ENCODE measurements at places on chromosomes 1 and 21. TPM values are rescaled to one million over a fixed set of nuclear protein-coding genes. Genes with fewer than 3 reads are reported as not detected.

DNA sequence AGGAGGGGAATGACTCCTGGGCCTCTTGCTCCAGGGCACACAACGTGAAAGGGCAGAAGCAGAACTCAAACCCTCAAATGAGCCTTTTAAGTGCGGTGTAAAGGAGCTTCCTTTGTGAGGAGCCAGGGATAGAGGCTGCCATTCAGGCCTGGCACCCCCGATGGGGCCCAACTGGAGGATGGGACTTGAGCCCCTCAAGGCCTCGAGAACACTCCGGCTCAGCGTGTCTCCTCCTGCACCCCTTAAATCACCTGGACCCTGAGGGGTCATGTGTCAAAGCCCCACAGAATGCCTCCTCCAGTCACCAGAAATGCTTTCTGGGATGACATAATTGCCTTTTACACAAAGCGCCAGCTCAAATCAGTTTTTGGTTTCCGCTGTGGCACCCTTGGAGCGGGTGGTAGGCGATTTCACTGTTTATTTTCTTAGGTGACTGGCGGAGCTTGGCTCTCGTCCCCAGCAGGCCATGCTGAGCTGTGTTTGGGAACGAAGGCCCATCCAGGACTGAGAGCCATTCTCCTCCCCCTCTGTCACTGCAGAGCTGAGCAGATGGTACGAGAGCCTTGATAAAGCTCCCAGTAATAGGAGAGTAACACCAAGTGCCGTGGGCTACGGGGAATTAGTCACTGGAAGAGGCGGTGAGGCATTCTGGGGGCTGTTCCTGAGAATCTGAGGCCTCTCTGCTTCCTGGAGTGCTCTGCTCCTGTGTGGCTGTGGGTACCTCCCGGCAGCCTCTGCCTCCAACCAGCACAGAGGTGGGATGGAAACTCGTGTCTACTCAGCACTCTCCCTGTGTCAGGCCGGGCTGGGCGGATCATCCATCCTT is 163.0 kb downstream of the GRIK3 start:
- no peak for DNase-seq

GRCh38 chr1:152451254-152451653 is 37.2 kb upstream of the CRNN start:
- DNase-seq = no peak

GRCh38 chr1:27360159-27361043 is 6.4 kb downstream of the MAP3K6 start:
- DNase-seq = no peak

- DNase-seq = no peak
Measured at GRCh38 chr21:23217597-23217996, 2219.4 kb downstream of the NCAM2 start.

- no peak for DNase-seq
Measured at GRCh38 chr1:197463142-197463541, 195.1 kb downstream of the CRB1 start.

- DNase-seq = no peak
Measured at GRCh38 chr1:15848929-15849774, 1.6 kb downstream of the SPEN start.

DNA sequence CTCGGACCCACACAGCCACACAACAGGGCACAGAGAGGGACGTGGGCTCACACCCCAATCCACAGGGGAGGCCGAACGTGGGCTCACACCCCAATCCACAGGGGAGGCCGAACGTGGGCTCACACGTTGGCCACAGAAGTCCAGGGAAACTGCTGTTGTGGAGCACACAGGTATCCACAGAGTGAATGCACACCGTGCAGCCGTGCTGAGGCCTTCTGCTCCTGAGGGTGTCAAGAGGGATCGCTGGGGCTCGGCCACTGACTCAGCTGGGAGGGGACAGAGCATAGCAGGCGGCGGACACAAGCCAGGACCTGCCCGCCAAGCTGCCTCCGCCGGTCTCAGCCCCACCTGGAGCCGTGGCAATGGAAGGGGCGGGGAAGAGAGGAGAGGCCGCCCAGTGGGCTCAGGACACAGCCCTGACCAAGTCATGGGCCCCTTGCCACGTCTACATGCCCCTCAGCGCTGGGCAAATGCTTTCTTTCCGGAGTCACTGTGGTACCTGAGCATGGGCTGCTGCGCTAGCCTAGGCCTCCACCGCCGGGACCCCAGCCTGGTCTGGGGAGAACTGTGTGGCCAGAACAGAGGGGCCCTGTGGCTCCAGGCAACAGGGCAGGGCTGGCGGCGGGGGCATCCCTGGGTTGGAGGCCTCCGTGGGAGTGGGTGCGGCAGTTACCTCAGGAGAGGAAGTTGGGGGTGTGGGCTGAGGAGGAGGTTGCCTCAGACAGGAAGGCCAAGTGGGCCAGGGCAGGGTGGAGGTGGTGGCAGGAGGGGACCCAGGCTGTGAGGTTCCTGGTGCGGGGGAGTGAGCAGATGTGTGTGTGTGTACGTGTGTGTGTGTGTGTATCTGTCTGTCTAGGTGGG is 1.2 kb downstream of the SYTL1 start:
- DNase-seq = no peak

GRCh38 chr1:151854658-151855057 is 1.1 kb upstream of the THEM5 start:
- DNase-seq = no peak

GRCh38 chr1:53462193-53462592 is 3.0 kb downstream of the DMRTB1 start:
- no peak for DNase-seq

DNA sequence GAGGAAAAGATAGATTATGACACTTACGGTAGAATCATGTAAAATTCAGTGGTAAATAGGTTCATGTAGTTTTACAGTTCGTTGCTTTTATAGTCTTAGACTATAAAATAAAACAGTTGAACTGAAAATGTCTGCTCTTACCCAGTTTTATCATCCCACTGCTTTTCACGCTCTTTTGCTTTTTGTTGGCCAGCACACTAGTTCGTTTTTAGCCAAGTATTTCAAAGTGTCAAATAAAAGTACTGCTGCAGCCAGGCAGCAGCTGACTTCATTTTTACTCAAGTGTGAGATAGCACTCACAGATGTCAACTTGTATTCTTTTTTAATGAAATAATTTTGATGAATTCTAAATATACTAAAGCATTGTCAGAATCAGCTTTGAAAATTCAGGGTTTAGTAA is 18.5 kb upstream of the BTG3 start:
- DNase-seq = no peak

GRCh38 chr1:161739865-161740566 is 9.6 kb upstream of the DUSP12 start:
- no peak for DNase-seq

DNA sequence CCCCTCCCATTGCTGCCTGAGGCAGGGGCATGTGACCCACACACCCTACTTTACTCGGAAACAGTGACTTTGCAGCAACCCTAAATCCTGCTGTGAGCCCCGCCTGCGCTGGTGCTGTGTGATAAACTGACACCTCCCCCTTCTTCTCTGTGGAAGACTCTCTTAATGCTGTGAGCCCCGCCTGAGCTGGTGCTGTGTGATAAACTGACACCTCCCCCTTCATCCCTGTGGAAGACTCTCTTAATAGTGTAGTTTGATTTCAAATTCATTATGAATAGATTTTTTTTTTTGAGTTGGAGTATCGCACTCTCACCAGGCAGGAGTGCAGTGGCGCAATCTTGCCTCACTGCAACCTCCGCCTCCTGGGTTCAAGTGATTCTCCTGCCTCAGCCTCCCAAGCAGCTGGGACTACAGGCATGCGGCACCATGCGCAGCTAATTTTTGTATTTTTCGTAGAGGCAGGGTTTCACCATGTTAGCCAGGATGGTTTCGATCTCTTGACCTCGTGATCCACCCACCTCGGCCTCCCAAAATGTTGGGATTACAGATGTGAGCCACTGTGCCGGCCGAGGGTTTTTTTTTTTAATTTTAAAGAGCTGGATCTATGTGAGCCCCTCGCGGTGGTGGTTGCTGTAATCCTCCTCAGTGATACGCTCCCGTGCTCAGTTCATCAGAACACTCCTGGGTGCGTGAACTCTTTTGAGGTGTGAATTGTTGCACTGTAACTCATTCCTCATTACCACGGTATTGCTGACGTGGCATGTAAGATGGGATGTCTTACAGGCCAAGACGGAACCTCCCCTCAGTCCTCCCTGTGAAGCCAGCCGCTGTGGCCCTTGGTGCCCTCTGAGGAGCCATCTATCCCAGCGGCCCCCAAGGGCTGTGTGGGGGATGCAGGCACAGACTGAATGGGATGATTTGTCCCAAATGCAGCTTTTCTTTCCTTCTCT is 60.3 kb downstream of the GALNT2 start:
- no peak for DNase-seq

Gene DUSP12
- polyA plus RNA-seq = 47.9 TPM

Gene C1QC
- polyA plus RNA-seq = 16.0 TPM

Gene OR2L5
- polyA plus RNA-seq = not detected

Gene SPSB1
- 12.7 TPM for polyA plus RNA-seq
